Panc1 (cell line): ENCODE measurements at places on chromosomes 6 and 20.

DNA sequence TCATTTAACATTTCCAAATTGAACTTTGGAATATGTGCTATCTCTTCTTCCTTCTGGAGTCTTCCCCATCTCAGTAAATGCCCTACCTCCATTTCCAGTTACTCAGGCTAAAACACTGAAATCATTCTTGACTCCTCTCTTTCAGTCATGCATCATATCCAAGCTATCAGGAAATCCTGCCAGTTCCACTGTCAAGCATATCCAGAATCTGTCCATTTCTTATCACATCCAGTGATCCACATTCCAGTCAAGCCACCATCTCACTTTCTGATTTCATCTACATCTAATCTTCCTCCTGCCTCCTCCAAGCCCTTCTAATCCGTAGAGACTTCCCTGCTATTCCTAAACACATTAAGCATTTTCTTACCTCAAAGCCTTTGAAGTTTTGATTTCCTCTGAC, 15.3 kb upstream of the TBC1D32 start:
- DNase-seq, result no peak

DNA sequence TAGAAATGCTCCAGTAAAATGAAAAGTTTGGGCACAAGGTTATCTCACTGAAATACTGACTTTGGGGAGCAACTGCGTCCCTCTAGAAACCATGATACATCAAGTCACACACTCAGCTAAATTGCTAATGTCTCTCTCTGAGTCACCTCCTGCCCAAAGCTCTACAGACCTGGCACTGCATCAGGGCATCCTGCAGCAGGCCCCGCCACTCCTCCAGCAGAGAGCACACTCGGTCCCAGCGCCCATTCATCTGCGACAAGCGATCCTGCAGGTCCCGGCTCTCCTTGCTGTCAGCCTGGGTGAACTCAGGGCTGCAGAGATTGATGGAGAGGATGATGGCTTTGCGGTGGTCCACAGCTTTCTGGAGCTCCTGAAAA, 329.0 kb downstream of the ESR1 start:
- no peak for DNase-seq

- DNase-seq, result no peak
Measured at GRCh38 chr6:43761666-43762409, 8.2 kb upstream of the VEGFA start.

- DNase-seq, result no peak
Measured at GRCh38 chr6:52603000-52603795, 26.3 kb upstream of the TRAM2 start.

- no peak for DNase-seq
Measured at GRCh38 chr6:34516391-34517324, 39.5 kb downstream of the SPDEF start.

GRCh38 chr6:145045582-145045981, 689.7 kb downstream of the EPM2A start:
- DNase-seq, result no peak

DNA sequence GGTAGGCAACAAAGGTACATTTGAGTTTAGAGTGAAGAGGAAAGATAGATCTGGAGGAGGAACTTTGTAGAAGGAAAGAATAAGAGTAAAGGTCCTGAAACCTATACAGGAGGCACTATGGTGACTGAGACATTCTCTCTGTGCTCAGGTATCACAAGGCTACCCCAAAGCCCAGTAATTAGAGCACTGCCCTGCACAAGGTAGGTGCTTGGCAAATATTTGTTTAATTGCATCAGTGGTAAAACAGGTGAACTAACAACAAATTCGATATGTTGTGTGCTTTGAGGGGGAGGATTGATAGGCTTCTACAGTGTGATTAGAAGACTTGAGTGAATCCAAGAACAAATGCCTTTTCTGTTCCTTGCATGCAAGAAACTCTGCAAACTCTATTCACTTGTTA, 6.8 kb upstream of the TSHZ2 start:
- DNase-seq, result no peak

DNA sequence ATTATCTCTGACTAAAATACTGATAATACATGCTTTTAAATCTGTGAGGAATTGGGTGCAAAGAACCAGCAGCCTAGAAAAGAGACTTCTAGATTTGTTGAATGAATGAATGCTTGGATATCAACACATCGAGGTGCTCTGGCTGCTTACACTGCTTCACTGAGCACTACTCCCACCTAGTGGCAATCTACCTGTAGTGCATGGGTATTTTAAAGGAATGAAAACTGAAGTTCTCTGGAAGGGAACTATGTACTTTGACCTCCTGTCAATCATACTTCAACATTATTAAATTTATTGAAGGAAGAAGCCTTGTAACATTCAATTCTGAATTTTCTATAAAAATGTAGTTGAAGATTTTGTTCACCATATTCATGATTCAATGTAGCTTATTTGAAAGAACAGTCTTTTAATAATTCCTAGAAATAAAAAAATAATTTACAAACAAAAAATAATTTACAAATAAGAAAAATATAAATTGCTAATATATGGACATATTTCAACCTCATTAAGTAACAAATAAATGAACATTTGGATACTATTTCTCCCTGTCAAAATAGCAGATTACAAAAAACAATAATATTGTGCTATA, 111.2 kb upstream of the MMS22L start:
- DNase-seq, result peak; percentile 47
